ENCODE measurements at places on chromosomes 13 and 19.

DNA sequence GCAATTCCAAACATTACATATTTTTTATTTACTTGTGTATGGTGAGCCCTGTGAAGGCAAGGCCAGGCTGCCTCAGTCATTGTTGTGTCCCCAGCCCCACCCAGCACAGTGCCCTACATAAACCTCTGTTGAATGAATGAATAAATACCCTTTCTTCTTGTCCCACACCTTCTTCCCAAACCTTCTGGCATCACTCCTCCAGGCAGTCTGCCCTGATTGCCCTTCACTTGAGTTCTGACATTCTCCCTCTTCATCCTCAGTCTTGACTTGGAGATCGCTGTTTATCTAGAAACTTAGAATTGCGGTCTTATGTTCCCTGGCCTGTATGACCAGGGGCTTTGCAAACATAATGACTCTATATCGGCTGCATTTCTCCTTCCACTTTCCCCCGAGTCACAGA is 5.2 kb upstream of the OPA3 start:
- no peak for DNase-seq

DNA sequence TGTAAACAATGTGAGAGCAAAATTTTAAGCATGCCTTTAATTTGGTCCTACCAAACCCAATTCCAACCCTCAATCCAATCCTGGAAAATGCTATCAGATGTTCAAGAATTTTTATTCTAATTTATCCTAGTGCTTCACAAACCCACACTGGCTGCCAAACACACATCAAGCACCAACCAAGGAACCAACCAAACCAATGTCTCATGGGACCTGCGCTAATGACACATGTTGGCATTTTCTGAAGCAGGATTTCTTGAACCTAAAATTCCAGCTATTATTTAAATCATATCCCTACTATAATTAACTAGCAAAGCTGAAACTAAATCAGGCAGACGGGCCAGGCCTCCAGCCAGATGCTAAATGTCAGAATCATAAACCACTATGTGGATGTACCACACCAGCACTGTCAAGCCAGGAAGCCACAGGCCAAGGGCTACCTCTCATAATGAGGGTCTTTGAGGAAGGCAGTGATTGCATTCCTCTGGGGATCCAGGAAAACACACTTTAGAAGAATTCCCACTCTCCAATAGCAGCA is 5.8 kb downstream of the LATS2 start:
- no peak for DNase-seq

GRCh38 chr13:61852116-61852619 is 436.5 kb upstream of the PCDH20 start:
- DNase-seq, result no peak

GRCh38 chr13:87244256-87244890 is 426.8 kb upstream of the SLITRK5 start:
- DNase-seq, result no peak

- DNase-seq, result no peak
Measured at GRCh38 chr19:21127001-21127400, 14.8 kb upstream of the ZNF431 start.

GRCh38 chr13:64453831-64454230 is 2776.3 kb downstream of the PCDH9 start:
- DNase-seq, result no peak

DNA sequence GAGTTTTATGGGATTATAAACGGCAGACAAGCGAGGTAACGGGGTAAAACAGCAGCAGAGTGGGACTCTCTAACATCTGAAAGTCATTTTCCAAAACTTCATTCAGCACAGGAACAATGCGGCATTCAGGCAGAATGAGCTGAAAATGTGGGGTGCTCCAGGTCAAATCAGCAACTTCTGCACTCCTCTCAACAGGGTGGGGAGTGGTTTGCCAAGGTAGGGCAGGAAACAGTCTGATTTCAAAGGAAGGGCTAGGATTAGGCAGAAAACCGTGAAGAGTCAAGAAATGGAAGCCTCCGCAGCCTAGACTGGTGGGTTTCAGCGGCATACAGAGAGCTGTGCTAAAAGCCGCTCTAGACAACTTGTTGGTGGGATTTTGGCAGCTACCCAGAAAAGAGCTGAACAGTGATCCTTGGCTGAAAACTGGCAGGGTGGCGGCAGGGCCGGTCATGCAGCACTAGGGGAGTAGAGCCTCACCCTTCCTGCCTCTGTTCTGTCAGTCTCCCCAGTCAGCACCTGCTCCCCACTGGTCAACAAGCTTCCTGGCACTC is 154.2 kb upstream of the KLF12 start:
- no peak for DNase-seq

DNA sequence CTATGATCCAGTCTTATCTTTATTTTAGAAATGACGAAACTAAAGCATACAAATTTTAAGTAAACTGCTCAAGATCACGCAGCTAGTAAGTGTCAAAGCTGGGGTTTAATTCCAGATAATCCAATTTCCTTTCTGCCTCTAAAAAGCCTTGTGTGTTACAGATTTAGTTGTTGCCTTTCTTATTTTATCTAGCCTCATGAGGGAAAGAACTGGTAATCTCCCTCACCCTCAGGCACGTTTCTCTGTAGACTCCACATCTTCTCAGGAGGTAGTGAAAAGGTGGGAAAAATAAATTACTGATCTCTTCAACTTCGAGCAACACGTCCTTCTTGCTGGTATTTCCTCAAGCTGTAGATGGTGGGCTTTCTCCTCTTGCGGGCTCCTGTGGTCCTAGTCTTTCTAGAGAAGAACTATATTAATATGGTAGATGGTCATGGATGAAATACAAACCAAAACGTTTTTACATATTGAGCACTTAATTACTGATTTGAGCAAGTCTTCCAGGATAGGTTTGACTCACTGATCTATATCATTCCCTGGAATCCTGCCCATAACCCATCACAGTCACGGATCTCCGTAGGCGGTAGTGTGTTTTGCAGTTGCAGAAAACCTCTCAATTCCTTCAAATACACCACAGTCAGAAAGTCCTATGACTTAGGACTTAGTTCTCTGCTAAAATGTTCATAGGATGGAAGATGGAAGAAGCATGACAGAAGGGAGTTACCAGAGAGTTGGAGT is 519.5 kb downstream of the DCT start:
- no peak for DNase-seq

- DNase-seq, result no peak
Measured at GRCh38 chr19:58569943-58570670, 3.0 kb downstream of the MZF1 start.

GRCh38 chr19:42193706-42194105 is 23.8 kb downstream of the DEDD2 start:
- no peak for DNase-seq

DNA sequence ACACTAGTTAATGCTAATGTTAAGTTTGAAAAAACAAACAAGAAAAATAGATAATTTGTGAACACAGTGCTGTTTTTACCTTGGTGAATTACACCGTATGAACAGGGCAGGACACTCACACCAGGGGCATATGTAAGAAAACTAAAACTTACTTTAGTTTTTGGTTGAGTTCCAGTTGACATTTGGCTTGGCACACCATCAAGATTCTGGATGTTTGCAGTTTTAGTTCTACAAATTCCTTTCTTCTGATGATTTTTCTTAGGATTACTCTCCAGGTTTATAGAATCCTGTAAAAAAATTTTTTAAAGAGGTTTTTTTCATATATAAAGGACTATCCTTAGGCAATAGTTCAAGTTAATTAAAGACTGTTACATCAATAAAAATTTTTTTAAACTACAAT is 238.5 kb upstream of the STARD13 start:
- no peak for DNase-seq

- no peak for DNase-seq
Measured at GRCh38 chr19:58409010-58409790, 751 bp downstream of the ZNF584 start.

DNA sequence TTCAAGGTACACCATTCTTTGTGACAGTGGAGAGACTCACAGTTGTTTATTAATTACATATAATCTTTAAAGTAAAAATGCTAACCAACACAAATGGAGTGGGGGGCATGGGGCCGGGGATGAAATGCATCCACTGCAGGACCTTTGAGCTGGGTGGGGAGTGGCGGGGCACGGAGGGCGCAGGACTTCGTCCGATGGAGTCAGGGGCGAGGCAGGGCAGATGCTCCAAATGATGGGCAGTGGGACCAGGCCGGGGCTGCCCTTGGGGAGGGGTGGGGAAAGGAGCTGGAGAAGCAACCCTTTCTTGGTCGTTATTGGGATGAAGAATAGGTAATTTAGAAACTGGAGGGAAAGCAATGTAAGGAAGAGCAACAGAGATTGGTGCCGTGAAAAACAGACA is 220.0 kb downstream of the TEX29 start:
- no peak for DNase-seq

- no peak for DNase-seq
Measured at GRCh38 chr19:29378543-29379080, 147.2 kb upstream of the VSTM2B start.

GRCh38 chr13:51867062-51867461 is 5.3 kb downstream of the CCDC70 start:
- DNase-seq, result no peak

GRCh38 chr13:62302341-62302740 is 886.7 kb upstream of the PCDH20 start:
- DNase-seq, result no peak

- no peak for DNase-seq
Measured at GRCh38 chr13:63336549-63336948, 1920.9 kb upstream of the PCDH20 start.

GRCh38 chr13:112990783-112991182 is 21.8 kb downstream of the MCF2L start:
- DNase-seq, result no peak

DNA sequence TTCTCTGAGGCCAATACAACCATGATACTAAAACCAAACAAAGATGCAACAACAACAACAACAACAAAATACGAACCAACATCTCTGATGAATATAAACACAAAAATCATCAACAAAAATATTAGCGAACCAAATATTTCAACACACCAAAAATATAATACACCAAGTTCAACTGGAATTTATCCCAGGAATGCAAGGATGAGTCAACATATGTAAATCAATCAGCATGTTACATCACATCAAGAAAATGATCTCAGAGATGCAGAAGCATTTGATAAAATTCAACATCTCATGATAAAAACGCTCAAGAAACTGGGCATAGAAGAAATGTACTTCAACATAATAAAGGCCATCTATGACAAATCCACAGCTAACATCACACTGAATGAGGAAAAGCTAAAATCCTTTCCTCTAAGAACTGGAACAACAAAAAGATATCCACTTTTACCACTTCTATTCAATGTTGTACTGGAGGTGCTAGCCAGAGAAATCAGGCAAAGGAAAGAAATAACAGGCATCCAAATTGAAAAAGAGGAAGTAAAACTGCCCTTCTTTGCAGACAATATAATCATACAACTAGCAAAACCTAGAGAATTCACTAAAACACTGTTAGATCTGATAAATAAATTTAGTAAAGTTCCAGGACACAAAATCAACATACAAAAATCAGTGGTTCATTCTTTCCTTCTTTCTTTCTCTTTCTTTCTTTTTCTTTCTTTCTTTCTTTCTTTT is 2448.7 kb upstream of the PCDH20 start:
- no peak for DNase-seq

GRCh38 chr13:75480671-75481175 is 1.2 kb downstream of the TBC1D4 start:
- DNase-seq, result no peak

DNA sequence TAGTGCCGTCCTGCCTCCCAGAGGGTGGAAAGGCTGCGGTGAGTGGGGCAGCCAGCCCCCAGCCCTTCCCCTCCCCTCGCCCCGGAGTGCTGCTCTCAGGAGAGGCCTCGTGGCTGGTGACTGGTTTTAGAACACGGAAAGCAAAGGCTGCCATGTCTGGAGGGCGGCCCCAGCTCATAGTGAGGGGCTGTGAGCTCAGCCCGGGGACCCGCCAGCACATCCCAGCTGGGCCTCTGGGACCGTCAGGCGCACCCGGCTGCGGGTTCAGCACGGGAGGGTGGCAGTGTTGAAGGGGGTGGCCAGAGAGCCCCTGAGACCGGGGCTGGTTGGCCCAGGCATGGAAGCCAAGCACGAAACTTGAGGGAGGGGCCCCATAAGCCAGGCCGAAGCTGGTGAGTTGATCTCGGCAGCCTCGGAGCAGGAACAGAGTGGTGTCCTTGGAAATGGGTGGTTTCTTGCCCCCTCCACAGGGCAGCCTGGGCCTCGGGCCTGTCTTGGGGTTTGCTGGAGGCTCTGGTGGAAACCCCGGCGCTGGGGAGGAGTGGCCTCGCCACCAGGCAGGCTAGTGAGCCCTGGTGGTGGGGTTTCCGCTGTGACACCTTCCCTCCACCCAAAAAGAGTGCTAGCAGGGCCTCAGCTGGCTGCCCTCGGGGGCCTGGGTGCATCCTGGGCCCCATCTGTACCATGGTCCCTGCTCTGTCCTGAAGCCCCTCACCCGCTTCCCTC is 157.7 kb downstream of the KDM4B start:
- no peak for DNase-seq

DNA sequence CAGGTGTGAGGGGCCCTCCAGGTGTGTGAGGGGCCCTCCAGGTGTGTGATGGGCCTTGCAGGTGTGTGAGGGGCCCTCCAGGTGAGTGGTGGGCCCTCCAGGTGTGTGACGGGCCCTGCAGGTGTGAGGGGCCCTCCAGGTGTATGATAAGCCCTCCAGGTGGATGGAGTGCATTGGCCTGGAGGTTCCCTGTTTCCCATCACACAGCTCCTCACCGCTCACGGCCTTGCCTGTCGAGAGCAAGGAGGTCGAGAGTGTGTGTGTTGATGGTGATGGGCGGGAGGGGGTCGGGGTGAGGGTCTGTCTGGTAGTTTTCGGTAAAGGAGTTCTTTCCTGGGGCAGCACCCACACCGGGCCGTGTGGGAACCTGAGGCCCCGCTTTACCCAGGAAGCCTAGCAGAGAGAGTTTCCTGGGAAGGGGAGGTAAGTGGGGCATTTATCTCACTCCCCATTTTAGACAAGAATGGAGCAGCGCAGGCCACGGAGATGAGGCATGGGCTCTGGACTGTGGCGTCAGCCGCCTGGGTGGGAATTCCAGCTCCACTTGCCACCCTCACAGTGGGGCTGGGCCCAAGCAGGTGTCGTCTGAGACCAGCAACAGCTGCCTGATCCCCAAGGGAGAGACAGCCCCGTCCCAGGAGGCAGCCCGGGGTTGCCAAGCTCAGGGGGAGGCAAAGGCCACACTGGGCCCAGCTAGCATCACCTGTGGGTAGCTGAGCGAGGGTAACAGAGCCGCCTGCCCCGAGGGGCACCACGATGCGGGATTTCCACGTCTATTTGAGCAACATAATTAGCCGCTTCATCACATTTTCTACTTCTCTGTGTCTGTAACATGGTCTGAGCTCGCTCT is 10.9 kb upstream of the GAS6 start:
- DNase-seq, result no peak

DNA sequence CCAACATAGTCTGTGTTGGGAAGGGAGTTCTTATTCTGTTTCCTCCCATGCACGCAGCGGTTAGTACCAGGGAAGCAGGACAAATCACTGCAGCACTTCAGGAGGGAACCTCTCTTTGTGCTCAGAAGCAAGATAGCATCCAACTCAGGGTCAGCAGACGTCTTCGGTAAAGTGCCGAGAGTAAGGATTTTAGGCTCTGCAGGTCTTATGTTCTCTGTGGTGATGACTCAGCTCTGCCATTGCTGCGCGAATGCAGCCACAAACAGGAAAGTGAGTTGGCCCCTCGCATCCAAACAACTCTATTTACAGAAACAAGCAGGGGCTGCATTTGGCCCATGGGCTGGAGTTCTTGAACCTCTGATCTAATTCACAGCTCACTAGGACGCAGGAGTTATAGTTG is 122.1 kb upstream of the SPATA13 start:
- DNase-seq, result no peak

- DNase-seq, result no peak
Measured at GRCh38 chr13:113545455-113545930, 39.1 kb upstream of the TFDP1 start.
